ENCODE measurements at places on chromosomes 5 and 9. TPM values are rescaled to one million over a fixed set of nuclear protein-coding genes. Genes with fewer than 3 reads are reported as not detected.

DNA sequence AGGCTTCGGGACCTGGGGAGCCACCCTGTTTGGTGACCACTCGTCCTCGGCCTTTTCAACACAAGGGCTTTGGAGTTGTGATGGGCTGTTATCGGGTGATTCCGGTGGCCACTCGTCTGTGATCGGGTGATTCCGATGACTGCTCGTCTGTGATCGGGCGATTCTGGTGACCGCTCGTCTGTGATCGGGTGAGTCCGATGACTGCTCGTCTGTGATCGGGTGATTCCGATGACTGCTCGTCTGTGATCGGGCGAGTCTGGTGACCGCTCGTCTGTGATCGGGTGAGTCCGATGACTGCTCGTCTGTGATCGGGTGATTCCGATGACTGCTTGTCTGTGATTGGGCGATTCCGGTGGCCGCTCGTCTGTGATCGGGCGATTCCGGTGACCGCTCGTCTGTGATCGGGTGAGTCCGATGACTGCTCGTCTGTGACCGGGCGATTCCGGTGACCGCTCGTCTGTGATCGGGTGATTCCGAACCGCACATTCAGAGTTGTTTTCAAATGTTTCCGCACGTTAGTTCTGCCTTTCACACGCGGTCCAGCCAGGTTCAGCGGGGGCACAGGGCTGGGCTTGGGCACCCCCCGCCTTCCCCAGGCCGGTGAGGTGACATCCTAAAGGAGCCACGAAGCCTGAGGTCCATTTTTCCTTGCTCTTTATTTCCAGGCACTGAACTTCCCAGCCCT is 30.3 kb downstream of the TPPP start:
- no peak overlapping the region for H3K27ac ChIP-seq
- no peak overlapping the region for H3K4me3 ChIP-seq
- no peaks in the 10 kb centered on the region for H3K27me3 ChIP-seq
- H3K36me3 ChIP-seq, result no peaks in the 10 kb centered on the region
- no peak for DNase-seq
- H3K4me1 ChIP-seq, result no peaks in the 10 kb centered on the region

DNA sequence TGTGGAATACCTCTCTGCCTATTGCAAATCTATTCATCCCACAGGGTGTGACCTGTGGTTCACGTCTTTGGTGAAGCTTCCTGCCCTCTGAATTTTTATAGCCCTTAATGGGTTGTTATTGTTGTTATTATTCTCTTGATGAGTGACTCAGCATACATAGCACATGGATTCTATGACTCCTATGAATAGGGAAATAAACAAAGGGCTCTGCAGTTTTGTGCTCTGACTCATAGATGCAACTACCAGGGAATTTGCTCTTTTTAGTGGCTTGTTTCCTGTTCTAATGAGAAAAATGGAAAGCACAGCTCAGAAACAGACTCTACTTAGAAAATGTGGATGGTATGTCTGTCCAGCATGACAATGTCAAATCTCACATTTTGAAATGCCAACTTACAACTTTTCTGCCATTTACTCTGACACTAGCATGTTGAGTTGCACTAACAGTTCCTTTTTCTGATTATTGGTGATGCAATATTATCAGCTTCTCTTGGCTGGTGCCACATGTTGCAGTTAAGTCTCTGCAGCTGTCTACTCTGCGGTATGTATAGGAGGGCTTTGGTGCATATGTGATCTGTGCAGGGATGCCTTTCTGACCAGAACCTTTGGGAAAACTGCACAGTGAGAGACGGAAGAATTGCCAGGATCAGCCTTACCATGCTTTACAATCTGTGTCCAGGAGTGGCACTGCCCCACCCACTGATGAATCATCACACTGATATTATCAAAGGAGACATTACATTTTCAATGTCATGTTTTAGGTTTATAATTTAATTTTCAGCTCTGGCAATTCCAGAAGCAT is 996.4 kb upstream of the WWC1 start:
- DNase-seq, result no peak
- no peaks in the 10 kb centered on the region for H3K36me3 ChIP-seq
- no peak overlapping the region for H3K4me3 ChIP-seq
- H3K4me1 ChIP-seq, result no peaks in the 10 kb centered on the region
- no peaks in the 10 kb centered on the region for H3K27me3 ChIP-seq
- H3K27ac ChIP-seq, result no peak overlapping the region

Gene C1QTNF3
- total RNA-seq, result 7.6 TPM

GRCh38 chr5:37015795-37016666 is 139.5 kb downstream of the NIPBL start:
- no peak overlapping the region for H3K27ac ChIP-seq
- no peak for DNase-seq
- no peak overlapping the region for H3K4me3 ChIP-seq
- H3K4me1 ChIP-seq, result no peaks in the 10 kb centered on the region

GRCh38 chr9:33466565-33467495 is 6.9 kb downstream of the NOL6 start:
- no peaks in the 10 kb centered on the region for H3K27me3 ChIP-seq
- DNase-seq, result peak; percentile 59
- no peak overlapping the region for H3K27ac ChIP-seq
- H3K4me3 ChIP-seq, result no peak overlapping the region

Gene ARID3C
- total RNA-seq, result 0.82 TPM

DNA sequence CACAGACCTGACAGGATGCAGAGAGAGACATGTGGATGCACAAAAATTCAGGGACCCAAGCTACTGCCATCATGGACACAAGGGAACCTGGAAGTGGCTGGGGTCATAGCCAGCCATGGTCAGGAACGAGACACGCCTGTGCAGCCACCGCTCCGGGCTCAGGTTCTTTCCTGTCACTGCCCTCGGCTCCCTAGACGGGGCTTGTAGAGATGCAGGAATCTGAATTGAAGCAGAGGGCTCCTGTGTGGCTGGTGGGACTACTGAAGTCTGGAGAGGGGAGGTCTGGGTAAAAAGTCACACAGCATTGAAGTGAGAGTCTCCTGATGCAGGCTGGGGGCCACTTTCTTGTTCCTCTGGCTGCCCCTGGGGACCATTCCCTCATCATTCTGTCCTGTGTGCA is 32.3 kb upstream of the PTGS1 start:
- no peaks in the 10 kb centered on the region for H3K4me1 ChIP-seq
- no peak for DNase-seq
- no peak overlapping the region for H3K27ac ChIP-seq
- H3K36me3 ChIP-seq, result no peaks in the 10 kb centered on the region
- no peaks in the 10 kb centered on the region for H3K27me3 ChIP-seq

GRCh38 chr9:6764950-6765349 is 7.2 kb downstream of the KDM4C start:
- H3K27me3 ChIP-seq, result no peaks in the 10 kb centered on the region
- no peaks in the 10 kb centered on the region for H3K36me3 ChIP-seq
- H3K4me1 ChIP-seq, result peaks cover 3% of the 10 kb centered on the region
- no peak overlapping the region for H3K27ac ChIP-seq
- no peak overlapping the region for H3K4me3 ChIP-seq

DNA sequence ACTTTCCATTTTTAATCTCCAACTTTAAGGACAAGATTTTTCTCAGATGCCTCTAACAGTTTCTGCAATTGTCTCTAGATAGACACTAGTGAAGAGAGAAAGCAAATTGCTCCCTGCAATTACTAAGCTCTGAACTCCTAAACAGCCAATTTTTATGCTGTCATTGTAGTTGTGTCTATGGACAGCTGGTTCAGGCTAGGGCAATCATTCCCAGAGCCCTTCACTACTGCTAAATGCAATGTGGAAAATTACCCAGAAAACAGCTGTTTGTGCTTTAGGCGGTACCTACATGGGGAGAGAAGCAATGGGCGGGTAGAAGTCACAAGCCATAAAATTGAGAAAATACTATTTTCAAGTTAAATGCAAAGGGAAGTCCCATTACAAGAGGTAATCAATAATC is 211.6 kb downstream of the SPOCK1 start:
- DNase-seq, result no peak
- no peak overlapping the region for H3K27ac ChIP-seq
- H3K4me3 ChIP-seq, result no peak overlapping the region
- no peaks in the 10 kb centered on the region for H3K4me1 ChIP-seq
- no peaks in the 10 kb centered on the region for H3K27me3 ChIP-seq

- peak; percentile 40 for DNase-seq
- H3K27me3 ChIP-seq, result no peaks in the 10 kb centered on the region
- no peaks in the 10 kb centered on the region for H3K4me1 ChIP-seq
Measured at GRCh38 chr5:142548739-142549275, 137.1 kb downstream of the FGF1 start.

Gene LTC4S
- total RNA-seq, result not detected

DNA sequence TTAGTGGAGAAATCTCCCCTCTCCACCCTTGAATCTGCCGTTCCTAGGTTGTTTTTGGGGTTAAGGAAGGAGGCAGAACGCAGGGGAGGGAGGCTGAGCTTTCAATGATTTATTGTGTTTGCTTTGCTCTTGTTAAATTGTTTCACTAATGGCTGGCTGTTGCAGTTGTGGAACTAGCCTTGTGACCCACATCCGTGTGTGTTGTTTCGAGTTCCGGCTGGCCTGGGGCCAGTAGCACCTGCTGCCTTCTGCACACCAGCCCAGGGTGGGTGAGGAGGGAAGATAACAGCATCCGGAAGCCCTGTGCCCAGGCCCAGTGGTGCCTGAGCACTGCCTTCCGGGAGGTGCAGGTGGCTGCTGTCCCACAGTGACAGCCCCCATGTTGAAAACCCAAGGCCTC is 3.6 kb downstream of the ERGIC1 start:
- DNase-seq, result no peak
- H3K27me3 ChIP-seq, result no peaks in the 10 kb centered on the region
- peak overlapping the region; percentile 81 for H3K27ac ChIP-seq
- no peaks in the 10 kb centered on the region for H3K36me3 ChIP-seq
- H3K4me1 ChIP-seq, result peaks cover 14% of the 10 kb centered on the region

Gene PCSK5
- 6.5 TPM for total RNA-seq

Gene C5orf52
- not detected for total RNA-seq

GRCh38 chr5:61416010-61416409 is 84.0 kb downstream of the ZSWIM6 start:
- no peak for DNase-seq
- H3K27me3 ChIP-seq, result no peaks in the 10 kb centered on the region
- no peaks in the 10 kb centered on the region for H3K4me1 ChIP-seq
- no peak overlapping the region for H3K27ac ChIP-seq
- no peak overlapping the region for H3K4me3 ChIP-seq
